Fibroblast of skin of scalp (primary cell): ENCODE measurements at places on chromosomes 13 and 19.
A peak's percentile ranks its signal among the peaks of the same experiment; 100 is the strongest.

DNA sequence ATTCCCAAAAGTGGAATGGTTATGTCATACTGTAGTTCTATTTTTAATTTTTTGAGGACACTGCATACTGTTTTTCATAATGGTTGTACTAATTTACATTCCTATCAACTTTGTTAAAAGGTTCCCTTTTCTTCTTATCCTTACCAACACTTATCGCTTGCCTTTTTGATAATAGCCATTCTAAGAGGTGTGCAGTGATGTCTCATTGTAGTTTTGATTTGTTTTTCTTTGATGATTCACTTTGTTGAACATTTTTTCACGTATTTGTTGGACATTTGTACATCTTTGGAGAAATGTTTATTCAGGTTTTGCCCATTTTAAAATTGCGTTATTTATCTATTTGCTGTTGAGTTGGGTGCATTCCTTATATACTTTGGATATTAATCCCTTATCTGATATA, 188.8 kb upstream of the SPRY2 start:
- DNase-seq: peak; percentile 15

DNA sequence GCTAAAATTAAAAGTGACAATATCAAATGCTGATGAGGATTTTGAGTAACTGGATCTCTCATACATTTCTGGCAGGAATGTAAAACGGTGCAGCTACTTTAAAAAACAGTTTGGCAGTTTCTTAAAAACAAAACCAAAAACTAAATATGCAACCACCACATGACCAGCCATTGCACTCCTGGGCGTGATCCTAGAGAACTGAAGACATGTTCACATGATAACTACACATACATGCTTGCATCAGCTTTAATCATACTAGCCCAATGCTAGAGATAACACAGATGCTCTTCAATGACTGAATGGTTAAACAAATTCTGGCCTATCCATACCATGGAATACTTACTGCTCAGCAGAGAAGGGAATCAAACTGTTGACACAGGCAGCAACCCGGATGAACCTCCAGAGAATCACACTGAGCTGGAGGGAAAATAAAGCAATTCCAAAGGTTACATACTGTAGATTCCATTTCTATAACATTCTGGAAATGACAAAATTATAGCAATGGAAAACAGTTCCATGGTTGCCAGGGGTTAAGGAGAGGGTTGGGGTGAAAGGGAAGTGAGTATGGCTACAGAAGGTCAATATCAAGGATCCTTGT, 25.5 kb upstream of the NAXD start:
- DNase-seq: no peak

- DNase-seq: no peak
These were observed 50.0 kb downstream of the RB1 start for GRCh38 chr13:48353590-48353989.

DNA sequence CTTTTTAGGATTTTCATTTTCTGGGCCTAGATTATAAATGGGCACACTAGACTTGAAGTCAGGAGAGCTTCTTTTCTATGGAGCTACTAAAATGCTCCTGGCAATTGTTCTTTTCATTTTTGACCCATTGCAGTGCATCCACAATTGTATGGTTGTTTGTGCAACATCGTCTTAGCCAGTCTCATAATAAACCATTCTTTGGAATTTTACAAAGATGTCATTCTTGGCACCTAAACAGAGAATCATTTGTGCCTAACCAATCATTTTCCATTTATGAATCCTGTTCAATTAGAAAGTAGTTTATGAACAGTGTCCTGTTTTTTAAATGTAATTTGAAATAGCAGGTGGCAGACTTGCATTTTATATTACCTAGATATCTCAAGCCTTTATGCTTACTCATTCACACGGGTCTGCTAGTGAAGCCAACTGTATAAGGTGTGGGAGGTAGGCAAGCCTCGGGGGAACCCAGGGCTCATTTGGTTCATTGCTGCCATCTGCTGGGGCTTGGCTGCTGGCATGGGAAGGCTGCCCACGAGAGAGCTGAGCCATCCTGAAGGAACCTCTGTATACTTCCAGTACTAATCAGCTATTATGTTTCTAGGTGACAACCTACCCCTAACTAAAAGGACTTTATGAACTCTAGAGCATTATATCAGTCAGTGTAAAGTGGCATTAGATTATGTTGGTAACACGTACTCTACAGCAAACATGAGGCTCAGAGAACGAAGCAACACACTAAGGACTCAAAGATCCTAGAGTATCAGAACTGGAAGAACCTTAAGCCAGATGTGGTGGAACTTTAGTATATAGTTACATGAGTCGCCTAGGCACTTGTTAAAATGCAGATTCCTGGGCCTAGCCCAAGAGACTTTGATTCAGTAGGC, 60.0 kb downstream of the TPT1 start:
- DNase-seq: peak; percentile 66

- no peak for DNase-seq
These were observed 934.6 kb downstream of the SLITRK1 start for GRCh38 chr13:82947683-82948082.

DNA sequence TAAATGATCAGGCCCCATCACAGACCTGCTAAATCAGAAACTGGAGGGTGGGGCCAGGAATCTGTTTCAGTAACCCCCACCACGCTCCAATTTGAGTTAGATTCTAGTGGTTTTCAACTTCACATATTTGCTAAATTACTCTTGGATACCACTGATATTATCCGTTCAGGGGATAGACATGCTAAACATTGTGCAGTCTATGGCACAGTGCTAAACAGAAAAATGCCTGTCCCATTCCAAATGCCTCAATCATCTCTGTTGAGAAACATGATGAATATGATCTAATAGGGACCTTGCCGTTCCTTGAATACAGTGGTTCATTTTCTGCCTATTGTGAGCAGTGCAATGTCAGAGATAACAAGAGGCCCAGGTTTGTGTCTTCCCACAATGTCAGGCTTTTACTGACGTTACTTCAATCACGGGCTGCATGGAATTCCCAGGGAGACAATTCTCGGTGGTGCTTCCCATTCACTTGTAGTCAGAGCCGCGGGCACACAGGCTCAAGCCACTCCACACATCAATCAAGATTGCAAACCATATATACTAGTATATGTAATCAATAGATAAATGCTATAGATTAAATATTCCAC, 52.7 kb downstream of the MYO16 start:
- peak; percentile 82 for DNase-seq

DNA sequence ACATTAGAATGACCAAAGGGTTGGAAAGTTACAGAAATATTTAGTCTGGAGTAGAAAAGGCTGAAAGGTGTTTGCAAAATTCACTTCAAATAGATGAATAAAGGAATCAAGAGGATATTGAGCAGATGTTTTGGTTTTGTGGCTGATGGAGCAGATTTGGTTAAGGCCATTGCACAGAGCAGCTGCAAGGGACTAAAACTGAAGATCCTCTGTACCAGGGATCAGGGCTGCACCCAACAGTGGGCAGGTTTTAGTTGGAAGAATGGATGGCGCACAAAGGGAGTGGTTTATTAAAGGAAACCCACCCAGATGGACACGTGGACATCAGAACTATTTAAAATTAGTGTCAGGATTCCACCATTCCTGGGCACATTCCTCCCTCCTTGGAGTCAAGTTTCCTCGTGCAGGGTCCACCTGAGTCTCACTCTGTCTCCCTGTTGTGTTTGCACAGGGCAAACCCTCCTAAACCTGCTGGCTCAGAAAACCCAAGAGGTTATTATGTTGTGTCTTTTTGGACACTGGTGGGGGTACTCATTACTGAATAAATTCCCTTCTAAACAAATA, 9.2 kb upstream of the UBAC2 start:
- no peak for DNase-seq
